ENCODE measurements at places on chromosomes 2 and 18.

GRCh38 chr18:8260319-8260718 is 348.9 kb upstream of the RAB12 start:
- DNase-seq: no peak

DNA sequence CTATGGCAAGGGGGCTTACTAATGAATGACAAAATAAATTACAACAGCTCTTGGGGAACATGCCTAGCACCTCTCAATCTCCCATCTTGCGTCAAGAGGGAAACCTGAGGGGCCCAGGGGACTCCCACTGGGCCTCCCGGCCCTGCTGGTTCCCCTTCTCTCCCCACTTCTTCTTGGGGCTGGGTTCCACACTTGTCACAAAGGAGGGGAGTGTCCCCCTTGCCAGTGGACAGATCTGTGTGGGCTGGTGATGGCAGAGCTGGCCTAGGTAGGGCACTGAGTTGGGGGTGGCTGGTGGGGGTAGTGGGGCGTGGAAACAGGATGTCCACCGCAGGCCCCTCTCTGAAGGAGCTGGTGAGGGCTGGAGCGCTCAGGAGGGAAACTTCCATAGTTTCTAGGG is 184.0 kb upstream of the HAAO start:
- no peak for DNase-seq

DNA sequence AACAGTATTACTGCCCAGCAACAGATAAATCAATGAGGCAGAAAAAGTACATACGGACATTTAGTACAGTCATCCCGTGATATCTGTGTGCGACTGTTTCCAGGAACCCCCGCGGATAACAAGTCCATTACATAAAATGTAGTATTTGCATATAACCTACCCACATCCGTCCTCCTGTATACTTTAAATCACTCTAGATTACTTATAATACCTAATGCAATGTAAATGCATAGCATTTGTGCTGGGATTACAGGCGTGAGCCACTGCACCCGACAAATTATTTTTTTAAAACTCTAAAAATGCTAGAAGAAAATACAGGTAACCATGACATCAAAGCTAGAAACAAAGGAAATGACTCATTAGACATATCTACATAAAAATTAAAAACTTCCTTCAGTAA is 91.6 kb downstream of the FAM161A start:
- no peak for DNase-seq

DNA sequence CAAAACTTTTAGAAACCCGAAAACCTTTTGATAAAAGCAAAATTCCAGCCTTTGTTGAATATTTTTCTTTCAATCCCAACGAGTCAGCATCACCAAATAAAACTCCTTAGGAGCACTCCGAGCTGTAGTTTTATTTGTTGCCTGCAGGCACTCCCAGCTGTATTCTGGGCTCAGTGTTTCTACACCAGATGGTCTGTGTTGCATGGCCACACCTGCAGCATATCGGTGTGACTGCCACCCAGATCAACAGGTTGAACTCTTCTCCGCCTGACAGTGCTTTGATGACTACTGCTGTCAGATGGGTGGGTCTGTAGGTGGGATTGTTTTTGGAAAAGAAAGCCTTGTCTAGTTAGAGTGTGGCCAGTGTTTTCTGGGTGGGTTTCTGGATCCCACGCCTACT is 32.7 kb downstream of the APCDD1 start:
- DNase-seq: no peak

DNA sequence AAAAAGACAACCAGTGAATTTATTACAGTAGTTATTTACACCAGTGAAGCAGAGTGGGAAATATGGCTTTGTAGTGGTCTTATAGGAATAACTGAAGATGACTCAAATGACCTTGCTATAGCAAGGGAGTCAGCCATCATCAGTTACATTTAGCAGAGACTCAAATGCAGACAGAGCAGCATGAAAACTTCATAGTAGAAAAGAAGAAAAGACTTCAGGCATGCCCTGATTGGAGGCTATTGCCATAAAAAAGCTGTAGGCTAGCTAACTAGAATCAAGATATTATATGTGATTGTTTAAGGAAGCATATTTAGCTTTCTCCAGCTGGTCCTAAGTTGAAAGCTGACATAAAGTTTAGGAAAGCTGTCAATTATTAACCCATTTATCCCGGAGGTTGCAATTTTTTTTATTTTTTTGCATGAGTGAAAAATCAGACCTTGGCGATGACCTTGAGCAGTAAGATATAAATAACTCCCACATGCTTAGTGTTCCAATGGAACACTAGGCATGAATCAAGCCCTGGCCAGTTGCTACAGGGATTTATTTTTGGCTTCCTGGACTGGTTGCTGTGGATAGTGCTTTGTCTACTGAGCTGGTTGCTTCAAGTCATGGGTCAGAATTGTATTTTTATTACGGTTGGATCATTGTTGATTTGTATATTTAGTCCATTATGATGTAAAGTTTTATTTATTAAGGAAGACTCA is 675.6 kb upstream of the VRK2 start:
- no peak for DNase-seq

All from CMK (cell line).